ENCODE measurements at places on chromosomes 4 and X. TPM values are rescaled to one million over a fixed set of nuclear protein-coding genes. Genes with fewer than 3 reads are reported as not detected.

GRCh38 chr4:96352051-96352517, 512.2 kb downstream of the PDHA2 start:
- DNase-seq = no peak

- DNase-seq = no peak
These were observed 37.2 kb upstream of the ARX start for GRCh38 chrX:25052798-25053534.

DNA sequence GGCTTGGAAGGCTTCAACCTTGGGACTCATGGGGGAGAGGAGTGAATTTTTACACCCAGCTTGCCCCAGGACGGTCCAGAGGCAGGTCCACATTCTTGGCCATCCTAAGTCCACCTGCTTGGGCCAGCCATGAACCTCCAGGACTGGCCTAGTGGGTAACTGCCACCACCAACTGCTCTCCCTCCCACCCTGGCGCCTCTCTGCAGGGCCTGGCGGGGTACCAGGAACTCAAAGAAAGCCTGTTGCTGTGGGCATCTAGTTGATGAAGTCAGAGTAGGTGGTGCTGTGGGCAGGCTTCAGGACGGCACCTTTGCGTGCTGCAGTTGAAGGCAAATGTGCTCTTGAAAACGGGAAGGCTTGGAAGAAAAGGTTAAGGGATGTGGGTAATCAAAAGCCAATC, 12.0 kb downstream of the BCOR start:
- DNase-seq = no peak

The TEX13A gene
- not detected for total RNA-seq

The SERPINA7 gene
- total RNA-seq = not detected

Data from cerebellum (tissue), 4 donors.